Stimulated activated CD4-positive, alpha-beta T cell treated with anti-CD3 and anti-CD28 coated beads, Interleukin-12 subunit alpha, Interleukin-12 subunit beta, amount 100 ng/mL, for 4 hours (primary cell): ENCODE measurements at places on chromosomes 7 and 10.

GRCh38 chr10:111126077-111126476, 49.2 kb downstream of the ADRA2A start:
- DNase-seq = no peak

GRCh38 chr10:121288864-121289661, 309.2 kb downstream of the FGFR2 start:
- DNase-seq = no peak

- no peak for DNase-seq
Observed at GRCh38 chr10:70405037-70405824, 1.3 kb downstream of the EIF4EBP2 start.

- DNase-seq = no peak
Observed at GRCh38 chr7:39073432-39073831, 95.7 kb downstream of the POU6F2 start.

GRCh38 chr7:155665957-155666287, 21.5 kb downstream of the RBM33 start:
- no peak for DNase-seq

DNA sequence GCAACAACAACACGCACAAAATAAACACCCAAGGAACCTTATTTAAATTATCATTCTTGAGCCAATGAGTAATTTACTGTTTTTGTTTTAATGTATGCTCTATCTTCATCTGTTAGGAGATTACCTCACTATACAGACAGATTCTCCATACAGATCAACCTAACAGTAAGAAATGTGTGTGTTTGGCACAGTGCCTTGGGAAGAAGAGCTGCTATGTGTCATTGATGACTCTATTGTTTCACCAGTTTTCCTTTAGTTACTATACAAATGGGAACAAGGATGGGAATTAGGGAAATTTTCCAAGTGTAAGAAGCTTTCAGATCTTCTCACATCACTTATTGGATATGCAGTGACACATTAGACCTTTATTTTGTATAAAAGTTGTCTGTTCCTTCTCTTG, 640.3 kb downstream of the NRG3 start:
- DNase-seq = no peak

DNA sequence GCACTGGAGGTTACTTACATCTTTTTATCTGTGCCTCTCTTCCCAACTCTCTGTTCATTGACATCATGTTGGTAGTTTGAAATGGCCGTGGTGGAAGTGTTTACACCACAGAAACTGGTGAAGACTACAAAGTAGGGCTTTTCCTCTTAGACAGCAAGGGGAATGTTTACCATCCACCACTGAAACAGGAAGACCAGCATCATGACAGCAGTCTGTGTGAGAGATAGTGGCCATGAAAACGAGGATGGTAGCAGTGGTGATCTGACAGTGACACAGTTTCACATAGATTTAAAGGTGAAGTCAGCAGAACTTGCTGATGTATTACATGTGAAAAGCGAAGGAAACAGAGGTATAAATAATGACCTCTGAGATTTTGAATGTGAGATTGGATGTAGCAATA, 115.7 kb downstream of the CCDC71L start:
- no peak for DNase-seq

GRCh38 chr7:129780974-129781927, 169.7 kb downstream of the NRF1 start:
- DNase-seq = no peak

GRCh38 chr10:85781404-85781803, 585.2 kb downstream of the GRID1 start:
- DNase-seq = no peak

DNA sequence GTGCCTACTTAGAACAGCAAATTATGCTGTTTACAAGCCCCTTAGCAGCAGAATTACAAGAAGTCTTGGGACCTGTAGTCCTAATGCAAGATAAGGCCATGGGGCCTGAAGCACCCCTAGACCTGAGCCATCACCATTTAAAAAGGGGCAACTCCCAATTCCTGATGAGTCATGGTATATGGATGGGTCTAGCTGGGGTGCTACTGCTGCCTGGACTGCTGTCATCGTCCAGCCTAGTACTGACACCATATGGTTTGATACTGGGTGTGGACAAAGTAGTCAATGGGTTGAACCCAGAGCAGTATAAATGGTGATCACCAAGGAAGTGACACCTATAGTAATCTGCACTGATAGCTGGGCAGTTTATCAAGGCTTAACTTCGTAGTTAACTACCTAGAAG, 450.0 kb downstream of the IPMK start:
- DNase-seq = no peak

DNA sequence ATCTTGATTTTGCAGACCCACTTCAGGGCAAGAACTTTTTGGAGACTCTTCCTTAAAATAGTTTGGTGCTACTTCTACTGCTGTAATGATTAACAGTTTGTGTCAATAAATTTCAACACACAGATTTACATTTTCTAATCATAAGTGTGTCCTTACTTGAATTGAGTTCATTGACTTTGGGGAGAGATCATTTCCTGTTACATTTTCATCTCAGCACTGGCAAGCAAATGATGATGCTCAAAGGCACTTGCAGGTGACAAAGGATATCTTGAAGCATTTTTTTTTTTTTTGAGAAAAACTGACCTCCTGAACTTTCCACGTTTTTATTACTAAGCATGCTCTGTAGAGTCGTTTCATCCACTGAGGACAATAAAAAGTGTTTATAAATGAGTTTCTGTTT, 52.7 kb downstream of the GPR85 start:
- no peak for DNase-seq

DNA sequence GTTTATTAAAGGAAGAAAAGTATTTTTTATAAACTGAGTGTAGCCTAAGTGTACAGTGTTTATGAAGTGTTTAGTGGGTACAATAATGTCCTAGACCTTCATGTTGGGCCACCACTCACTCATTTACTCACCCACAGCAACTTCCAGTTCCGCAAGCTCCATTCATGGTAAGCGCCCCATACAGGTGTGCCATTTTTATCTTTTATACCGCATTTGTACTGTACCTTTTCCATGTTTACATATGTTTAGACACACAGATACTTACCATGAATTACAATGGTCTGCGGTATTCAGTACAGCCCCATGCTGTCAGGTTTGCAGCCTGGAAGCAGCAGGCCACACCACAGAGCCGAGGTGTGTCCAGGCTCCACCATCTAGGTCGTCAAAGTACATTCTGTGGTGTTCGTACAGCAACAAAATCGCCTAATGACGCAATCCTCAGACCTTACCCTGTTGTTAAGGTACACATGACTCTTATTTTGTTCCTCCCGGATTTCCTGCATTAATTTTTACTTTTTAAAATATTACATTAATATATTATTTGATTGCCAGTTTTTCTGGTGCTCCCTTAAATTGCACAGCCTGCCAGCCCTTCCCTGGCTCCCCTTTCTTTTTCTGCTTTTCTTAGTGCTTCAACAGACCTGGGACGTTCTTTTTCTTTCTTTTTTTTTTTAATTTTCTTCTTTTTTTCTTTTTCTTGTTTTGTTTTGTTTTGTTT, 881 bp upstream of the SSBP1 start:
- DNase-seq = no peak

GRCh38 chr10:64786989-64787388, 1265.8 kb downstream of the REEP3 start:
- DNase-seq = no peak

DNA sequence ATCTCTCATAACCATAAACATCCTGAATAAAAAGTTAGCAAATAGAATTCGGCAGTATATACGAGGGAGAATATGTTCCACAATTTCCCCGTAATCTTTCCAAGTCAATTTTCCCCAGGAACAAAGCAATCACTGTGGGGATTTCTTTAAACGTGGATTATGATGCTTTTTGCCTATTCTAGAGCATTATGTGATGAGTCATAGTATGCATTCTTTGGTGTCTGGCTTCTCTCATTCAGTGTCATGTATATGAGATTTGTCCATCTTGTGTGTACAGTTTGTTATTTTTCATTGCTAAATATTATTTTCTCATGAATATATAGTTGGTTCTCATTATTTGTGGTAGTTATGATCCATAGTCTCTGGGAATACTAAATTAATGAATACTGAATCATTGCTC, 9.9 kb upstream of the OR9A4 start:
- DNase-seq = no peak

DNA sequence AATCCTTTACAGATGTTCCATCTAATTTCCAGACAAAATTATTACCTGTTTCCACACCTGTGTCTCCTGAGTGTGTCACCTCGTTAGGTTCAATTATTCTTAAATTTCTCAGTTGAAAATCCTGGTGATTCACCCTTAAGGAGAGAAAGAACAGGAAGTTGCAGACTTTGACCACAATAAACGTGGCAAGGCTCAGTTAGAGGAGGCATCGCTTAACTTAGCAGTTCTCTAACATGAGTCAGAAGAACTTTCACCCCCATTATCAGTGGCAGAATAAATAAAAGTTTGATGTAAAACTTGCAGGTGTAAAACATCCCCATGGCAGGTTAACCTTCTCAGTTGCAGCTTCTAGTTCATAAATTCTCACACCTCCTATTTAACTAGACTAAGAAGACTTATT, 8.3 kb downstream of the XPNPEP1 start:
- no peak for DNase-seq

GRCh38 chr7:96832092-96832662, 122.5 kb upstream of the SEM1 start:
- DNase-seq = no peak

DNA sequence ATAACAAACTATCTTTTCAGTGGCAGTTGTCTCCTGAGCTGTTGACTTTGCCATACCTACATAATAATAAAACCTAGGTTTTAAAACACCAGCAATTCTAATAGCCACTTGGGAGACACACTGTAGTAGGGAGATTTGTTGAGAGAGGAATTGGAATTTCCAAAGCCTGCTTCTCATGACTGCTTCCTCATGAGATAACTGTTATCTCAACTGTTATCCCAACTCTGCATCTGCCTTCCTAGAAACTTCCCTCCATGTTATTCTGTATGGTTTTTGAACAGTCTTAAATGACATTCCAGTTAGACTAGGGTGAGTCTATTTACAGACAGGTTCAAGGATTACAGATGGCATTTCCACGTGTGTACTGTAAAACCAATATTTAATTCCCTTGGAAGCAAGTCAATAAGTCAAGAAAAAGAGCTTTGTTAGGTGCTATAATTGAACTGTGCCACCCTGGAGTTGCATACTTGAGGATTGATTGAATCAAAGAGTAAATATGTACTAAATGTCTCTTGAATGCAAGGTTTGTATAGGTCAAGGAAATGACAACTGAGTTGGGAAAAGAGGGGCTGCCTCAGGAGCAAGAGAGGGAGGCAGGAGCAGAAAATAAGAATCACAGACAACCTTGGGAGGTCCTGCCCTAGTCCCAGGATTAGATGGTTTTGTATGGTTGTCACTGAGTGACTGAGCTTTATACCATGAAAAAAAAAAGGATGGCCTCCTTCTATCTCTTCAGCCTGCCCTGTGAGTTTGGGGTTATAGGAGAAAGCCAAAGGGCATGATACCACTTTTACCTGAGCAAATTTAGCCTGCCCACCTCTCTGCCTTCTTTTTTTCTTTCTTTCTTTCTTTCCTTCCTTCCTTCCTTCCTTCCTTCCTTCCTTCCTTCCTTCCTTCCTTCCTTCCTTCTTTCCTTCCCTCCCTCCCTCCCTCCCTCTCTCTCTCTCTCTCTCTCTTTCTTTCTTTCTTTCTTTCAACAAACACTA, 9.9 kb upstream of the TM9SF3 start:
- no peak for DNase-seq

DNA sequence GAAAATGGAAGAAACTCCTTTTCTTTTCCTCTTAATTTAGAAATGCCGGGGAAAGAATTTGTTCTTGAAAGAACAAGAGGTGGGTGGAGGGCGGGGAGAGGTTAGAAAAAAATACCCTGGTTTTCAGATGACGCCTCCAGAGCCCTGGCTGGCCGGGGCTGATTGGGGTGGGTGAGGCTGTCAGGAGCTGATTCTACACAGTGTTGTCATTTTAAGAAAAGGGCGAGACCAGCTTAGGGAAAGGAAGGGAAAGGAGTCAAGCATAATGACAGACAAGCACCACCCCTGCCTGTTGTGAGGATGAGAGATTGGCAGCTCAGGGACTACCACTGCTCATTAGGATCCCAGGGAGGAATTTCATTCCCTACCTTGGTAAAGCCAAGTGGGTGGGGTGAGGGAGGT, 9.9 kb upstream of the FAM180A start:
- no peak for DNase-seq

DNA sequence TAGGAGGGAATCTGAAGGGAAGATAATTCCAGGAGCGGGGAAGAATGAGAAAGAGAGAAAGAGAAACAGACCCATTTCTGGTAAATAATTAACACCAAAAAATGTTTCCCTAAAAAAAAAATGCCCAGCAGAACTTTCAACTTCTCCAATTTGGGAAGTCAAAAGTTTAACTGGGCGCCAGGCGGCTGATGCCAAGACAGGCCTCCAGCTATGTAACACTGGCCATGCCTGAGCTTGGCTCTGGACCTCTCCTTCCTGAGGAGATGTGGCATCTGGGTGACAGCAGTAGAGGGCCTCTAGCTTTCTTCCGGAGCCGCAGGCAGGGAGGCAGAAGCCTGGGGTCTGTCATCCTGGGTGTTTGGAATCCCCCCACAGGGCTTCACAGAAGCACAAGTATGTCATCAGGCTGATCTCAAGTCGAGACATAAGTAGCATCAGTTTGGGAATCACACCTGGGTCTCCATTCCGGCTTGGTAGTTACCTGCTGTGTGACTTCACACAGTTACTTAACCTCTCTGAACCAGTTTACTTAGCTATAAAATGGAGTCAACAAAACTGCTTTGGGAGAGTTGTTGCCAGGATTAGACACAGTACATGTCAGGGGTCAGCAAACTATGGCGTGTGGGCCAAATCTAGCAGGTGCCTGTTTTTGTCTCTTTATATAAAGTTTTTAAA, 50.5 kb upstream of the TCF7L2 start:
- no peak for DNase-seq

- no peak for DNase-seq
Observed at GRCh38 chr7:129496653-129497052, 5.7 kb upstream of the SMKR1 start.

- DNase-seq = no peak
Observed at GRCh38 chr10:10873915-10874314, 143.8 kb upstream of the CELF2 start.

DNA sequence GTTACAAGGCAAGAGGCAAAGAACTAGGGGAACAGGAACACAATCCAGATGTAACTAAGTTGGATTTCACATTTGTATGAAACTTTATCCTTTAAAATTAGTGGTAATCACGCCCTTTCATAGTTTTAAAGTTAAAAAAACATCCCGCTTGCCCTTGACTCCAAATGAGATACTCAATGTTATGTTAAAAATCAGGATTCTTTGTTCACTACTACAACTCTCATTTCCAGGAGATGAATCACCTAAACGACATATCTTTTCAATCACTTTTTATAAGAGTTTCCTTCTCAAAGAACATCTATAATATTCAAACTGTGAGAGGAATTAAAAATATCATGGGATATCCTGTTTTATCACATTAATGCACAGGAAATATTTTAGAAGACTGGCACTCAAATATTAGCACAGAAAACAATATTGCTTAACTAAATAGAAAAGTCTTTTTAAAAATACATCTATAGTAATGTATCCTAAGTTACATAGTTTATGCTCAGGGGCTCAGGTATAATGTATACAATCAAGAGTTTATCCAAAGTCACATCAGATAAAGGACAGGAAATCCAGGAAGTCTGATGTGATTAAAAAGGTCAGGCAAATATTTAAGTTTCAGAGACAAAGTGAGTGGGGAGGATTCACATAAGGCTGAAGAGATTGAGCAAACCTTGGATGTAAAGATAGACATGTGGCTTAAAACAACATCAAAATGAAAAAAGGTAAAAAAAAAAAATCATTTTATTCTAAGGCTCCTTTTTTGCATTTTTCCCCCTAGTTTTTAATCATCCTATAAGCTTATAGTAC, 41.9 kb downstream of the CADPS2 start:
- DNase-seq = no peak

GRCh38 chr7:117807676-117808075, 65.6 kb downstream of the CTTNBP2 start:
- DNase-seq = no peak

GRCh38 chr10:72337039-72337629, 17.6 kb downstream of the DNAJB12 start:
- DNase-seq = peak; percentile 68
